Activated CD4-positive, alpha-beta T cell treated with anti-CD3 and anti-CD28 coated beads, Interleukin-2, amount 10 ng/mL, durations not matched to agents 7 days and 5 days (primary cell): ENCODE measurements at places on chromosomes 4 and X. TPM values are rescaled to one million over a fixed set of nuclear protein-coding genes. Genes with fewer than 3 reads are reported as not detected.

- DNase-seq = peak; percentile 6
Observed at GRCh38 chrX:132592880-132593279, 104.0 kb upstream of the MBNL3 start.

- DNase-seq = peak; percentile 56
Observed at GRCh38 chr4:70559211-70559830, 32.7 kb upstream of the AMBN start.

- DNase-seq = no peak
Observed at GRCh38 chr4:152189451-152190179, 346.3 kb downstream of the FBXW7 start.

DNA sequence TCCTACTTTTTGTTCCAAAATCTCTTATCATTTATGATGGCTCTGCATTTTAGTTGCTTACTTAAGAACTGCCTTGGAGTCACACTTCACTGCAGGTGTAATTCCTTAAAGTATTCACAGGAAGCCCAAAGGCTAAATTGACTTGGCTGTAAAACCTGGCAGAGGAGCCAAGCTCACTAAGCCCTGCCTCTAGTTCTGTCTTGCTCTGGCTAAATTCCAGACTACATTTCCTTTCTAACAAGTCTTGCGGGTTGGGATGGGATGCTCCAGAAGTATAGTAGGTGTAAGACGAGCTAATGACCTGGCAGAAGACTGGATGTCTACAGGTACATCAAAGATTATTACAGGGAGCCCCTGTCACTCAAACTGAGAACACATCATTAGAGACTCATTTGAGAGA, 924.0 kb upstream of the INTU start:
- no peak for DNase-seq

DNA sequence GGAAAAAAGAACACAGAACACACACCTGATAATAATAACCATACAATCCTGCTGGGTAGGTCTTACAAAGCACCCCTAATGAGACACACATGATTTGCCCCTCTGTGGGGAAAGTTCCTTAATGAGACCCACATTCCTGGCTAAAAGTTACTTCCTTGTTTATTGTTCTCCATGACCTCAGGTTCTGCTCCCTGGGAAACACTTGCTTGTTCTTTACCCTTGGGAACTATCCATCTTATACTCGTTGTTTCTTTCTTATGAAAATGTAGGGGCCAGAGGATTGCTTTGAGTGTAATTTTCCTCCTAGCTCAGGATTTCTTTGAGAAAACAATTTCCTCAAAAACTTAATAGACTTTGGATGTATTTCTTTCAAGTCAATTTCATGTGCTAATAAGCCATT, 52.1 kb upstream of the PCDH10 start:
- no peak for DNase-seq

- no peak for DNase-seq
Observed at GRCh38 chr4:58175024-58175423, 1064.8 kb upstream of the IGFBP7 start.

NLGN3 gene
- total RNA-seq = 0.98 TPM

DNA sequence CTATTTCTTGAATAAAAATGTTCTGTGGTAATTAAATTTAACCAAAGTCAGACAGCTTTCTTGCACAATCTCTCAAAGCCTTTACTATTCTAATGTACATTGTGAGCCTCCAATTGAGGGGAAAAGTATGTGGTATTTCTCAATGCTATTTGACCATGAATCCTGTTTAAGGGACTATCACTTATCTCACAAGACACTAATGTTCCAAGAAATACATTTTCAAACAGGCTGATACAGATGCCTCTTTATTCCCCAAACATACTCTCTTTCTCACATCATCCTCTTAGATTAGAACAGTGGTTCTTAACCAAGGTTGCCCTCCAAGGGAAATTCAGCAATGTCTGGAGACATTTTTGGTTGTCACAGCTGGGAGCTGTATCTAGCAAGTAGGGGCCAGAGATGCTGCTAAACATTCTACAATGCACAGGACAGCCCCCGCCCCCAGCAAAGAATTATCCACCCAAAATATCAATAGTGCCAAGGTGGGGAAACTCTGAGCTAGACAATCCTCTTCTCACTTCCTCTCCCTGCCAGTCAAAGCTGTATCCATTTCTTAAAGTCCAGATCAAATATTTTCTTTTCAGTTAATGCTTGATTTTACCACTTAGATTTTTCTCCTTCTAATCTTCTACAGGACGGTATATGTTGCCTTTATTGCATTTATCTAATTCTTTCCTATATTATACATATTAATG, 129.2 kb upstream of the TRIM2 start:
- no peak for DNase-seq

MAGED4 gene
- 0.42 TPM for total RNA-seq

- DNase-seq = no peak
Observed at GRCh38 chrX:47992095-47992380, 11.8 kb downstream of the ZNF182 start.

ATP2B3 gene
- 0.05 TPM for total RNA-seq

DNA sequence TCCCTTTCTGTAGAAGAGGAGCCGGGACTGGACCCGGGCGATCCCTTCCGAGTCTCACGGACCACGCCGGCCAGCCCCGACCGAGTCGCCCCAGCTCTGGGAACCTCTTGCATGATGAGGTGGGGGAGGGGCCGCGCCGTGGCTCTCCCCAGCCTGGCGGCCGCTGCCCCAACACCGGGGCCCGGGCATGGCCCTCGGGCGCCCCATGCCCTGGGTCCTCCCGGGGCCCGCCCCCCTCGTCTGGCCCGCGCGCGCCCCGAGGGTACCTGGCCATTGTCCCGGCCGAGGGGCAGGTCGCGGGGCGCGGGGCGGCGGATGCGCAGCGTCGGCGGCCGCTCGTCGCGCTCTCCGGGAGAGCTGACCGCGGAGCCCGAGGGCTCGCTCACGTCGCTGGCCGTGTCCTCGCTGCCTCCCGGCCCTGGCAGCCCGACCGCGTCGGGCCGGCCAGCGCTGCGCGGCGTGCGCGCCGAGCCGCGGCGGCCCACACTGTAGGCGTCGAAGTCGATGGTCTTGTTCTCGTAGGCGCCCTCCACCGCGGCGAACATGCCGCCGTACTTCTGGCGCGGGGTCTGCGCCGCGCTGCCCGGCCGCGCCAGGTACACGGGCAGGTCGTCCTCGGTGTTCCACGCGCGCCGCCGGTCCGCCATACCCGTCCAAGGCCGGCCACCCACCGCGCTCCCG, 423 bp downstream of the CRMP1 start:
- no peak for DNase-seq

DNA sequence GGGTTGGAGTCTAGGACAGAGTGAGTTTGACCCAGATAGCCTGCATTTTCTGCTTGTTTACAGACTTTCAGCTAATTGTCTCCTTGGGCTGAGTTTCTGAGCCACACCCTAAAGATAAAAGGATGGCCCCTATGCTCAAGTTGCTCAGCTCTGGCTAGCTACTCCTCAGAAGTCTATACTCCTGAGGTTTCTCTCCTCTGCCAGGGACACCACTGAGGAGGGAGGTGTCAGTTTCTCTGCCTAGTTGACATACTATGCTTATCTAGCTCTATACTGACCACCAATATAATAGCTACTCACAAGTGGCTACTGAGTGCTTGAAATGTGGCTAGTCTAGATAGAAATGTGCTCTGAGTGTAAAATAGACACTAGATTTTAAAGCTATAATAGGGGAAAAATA, 23.6 kb downstream of the HADH start:
- DNase-seq = no peak

PABPC5 gene
- total RNA-seq = not detected

DNA sequence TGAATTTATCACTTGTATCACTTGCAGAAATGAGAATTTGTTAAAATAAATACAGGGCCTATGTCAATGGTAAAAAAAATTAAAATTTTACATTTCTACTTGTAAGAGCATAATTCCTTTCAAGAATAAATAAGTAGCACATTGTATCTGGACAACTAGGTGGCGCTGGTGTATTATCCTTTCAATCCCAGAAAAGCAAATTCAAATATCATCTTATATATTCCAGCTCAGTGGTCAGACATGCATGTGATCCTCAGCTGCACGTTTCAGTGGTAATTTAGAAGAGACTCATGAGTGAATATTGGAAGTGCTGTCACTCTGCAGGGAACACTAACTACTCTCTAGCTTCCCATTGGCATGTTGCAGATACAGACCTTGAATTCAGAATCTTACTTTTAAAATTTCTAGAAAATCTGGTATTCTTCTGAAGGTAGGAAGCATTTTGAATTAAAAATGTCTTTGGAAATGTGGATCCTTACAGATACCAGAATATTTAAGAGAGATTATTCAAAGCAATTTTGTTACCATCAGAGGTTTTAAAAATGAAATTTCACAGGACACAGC, 1414.7 kb upstream of the TENM3 start:
- DNase-seq = no peak

- no peak for DNase-seq
Observed at GRCh38 chr4:1768367-1769034, 24.6 kb upstream of the FGFR3 start.

HPGD gene
- 7.3 TPM for total RNA-seq

DMD gene
- total RNA-seq = 0.83 TPM

GRCh38 chr4:80005863-80006262, 67.2 kb downstream of the ANTXR2 start:
- DNase-seq = no peak

GRCh38 chrX:1397001-1397400, 5.1 kb upstream of the SLC25A6 start:
- DNase-seq = no peak

GRCh38 chr4:13238936-13239335, 245.2 kb downstream of the RAB28 start:
- no peak for DNase-seq

NKX1-1 gene
- not detected for total RNA-seq

GRCh38 chr4:71774136-71774535, 9.7 kb downstream of the GC start:
- DNase-seq = no peak

GRCh38 chrX:119693040-119693995, at the start of gene SEPTIN6:
Gene SEPTIN6, minus strand, starts transcription at chrX:119693168. Its CDS starts 63 bp downstream, at chrX:119693105.
- DNase-seq = peak; percentile 87

PAGE4 gene
- not detected for total RNA-seq

DNA sequence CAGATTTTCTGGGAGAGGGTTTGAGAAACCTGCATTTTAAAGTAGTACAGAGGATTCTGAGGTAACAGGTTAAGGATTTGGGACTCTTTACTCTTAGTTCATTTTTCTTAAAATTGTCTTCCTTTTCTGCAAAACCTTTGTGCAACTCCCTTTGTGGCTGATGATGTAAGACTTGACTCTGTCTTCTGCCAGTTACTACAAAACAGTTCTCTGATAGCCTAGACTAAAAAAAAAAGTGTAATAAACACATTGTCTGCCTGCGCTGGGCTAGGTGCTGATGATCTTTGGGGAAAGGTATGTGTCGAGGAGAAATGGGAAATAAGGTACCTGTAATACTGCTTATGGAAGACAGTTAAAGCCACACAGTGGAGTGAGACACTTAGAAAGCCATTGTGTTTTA, 28.7 kb downstream of the IL13RA1 start:
- no peak for DNase-seq

GRCh38 chr4:185513489-185514181, 21.7 kb downstream of the PDLIM3 start:
- peak; percentile 23 for DNase-seq

DNA sequence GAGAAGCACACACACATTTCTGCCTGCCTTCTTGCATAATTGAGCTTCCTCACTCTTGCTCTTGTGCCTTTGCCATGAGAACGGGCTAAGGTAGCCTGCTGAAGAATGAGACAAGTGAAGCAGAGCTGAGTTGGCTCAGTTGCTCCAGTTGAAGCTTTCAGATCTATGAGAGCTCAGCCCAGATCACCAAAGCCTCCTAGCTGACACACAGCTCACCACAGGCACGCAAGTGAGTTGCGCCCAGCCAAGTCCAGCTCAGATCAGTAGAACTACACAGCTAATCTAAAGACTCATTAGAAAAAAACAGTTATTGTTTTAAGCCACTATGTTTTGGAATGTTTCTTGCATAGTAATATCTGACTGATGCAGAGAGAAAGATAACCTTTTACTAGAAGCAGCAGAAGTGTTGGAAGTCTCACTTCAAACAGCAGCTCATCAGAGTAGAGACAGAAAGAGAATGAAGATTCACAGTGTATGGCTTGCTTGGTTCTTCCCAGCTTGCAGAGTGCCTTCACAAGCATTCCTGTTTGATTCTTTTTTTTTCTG, 362.4 kb downstream of the MID1IP1 start:
- no peak for DNase-seq

DNA sequence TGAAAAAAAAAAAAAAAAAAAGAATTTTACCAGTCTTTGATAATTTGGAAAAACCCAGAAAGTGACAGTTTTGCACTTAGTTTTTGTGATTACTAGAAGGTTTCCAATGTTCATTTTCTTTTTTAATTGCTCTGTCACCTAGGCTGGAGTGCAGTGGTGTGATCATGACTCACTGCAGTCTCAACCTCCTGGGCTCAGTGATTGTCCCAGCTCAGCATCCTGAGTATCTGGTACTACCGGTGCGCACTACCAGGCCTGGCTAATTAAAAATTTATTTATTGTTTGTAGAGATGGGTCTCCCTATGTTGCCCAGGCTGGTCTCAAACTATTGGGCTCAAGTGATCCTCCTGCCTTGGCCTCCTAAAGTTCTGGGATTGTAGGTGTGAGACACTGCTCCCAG, 3.3 kb downstream of the NUDT9 start:
- DNase-seq = no peak

DNA sequence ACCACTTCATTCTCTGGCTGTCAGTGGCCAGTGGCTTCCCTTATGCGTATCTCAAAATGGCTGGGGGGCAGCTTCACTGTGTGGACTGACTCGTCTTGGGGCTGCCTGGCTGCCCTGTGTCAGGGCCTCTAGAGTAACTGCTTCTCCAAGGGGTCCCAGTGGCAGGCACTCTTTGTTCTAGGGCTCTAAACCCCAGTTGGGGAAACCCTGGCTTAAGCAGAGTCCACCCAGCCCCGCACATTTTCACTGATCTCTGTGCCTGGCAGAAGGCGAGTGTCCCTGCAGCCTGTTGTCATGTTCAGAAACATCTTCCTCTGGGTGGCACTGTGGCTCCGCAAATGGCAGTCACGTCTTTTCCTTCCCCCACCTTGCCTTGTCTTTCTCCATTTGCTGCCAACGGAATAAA, 59.7 kb downstream of the NBDY start:
- DNase-seq = peak; percentile 78

- no peak for DNase-seq
Observed at GRCh38 chr4:140170299-140170698, 16.3 kb upstream of the MAML3 start.
